ENCODE measurements at places on chromosomes 2 and 18. TPM values are rescaled to one million over a fixed set of nuclear protein-coding genes. Genes with fewer than 3 reads are reported as not detected.
A peak's percentile ranks its signal among the peaks of the same experiment; 100 is the strongest.

GALR1 gene
- not detected for total RNA-seq

SPIRE1 gene
- total RNA-seq = 34.9 TPM

CFAP53 gene
- total RNA-seq = 0.84 TPM

EFEMP1 gene
- 4.1 TPM for total RNA-seq

CROCC2 gene
- not detected for total RNA-seq

DNER gene
- 4.0 TPM for total RNA-seq

PPP1R1C gene
- 1.7 TPM for total RNA-seq

POTEI gene
- total RNA-seq = 1.3 TPM

DNA sequence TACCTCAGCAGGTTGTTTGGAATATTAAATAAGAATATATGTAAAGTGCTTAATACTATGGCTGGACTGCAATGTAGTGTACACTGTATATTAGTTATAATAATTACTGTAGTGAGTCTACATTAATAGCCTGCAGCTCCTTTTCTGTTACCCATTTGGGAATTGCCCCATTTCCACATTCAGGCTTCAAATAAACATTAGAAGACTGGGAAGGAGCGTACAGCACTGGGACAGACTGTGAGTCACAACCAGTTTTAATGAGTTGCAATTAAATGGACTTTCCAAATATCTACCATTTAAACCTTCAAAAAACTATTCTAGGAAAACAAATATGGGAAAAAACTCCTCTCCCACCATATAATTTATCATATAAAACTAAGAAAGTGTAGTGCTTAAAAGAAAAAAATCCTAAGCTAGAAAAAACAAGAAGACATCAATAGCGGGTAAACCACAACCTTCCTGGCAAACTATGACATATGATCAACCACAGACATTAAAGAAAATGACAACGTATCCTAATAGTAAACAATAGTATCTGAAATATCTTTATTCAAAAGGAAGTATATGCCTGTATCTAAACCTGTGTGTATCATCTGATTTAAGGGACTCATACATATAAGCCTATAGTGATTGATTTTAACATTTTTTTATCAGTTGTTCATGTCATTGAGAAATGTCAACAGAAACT is 86.1 kb downstream of the TRIP12 start:
- no peak overlapping the region for H3K4me3 ChIP-seq
- no peaks in the 10 kb centered on the region for H3K27me3 ChIP-seq
- no peak overlapping the region for H3K27ac ChIP-seq
- DNase-seq = no peak
- H3K36me3 ChIP-seq = peaks cover 5% of the 10 kb centered on the region

DNA sequence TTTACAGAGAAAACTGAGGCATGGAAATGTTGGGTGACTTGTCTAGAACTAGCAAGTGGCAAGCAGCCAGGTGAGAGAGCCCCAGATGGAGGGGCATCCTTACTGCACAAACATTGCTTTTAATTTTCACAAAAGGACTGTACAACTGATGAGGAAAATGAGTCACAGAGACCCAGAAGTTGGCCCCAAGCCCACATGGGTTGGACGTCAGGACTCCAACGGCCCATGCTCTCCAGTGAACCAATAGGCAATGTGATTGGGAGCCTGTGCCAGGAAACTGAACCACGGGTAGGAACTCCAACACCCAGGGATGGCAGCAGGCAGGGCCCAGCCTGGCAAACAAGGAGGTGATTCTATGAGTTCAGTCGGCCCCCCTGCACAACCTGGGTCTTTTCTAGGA is 50.8 kb downstream of the PID1 start:
- H3K4me1 ChIP-seq = no peaks in the 10 kb centered on the region
- no peak overlapping the region for H3K27ac ChIP-seq
- H3K36me3 ChIP-seq = peaks cover 3% of the 10 kb centered on the region

GRCh38 chr2:171798156-171798820 is 95.8 kb downstream of the SLC25A12 start:
- peak overlapping the region; percentile 23 for H3K4me3 ChIP-seq
- H3K27me3 ChIP-seq = no peaks in the 10 kb centered on the region
- H3K4me1 ChIP-seq = peaks cover 61% of the 10 kb centered on the region
- H3K27ac ChIP-seq = peak overlapping the region; percentile 74
- H3K36me3 ChIP-seq = no peaks in the 10 kb centered on the region
- DNase-seq = peak; percentile 36

DNA sequence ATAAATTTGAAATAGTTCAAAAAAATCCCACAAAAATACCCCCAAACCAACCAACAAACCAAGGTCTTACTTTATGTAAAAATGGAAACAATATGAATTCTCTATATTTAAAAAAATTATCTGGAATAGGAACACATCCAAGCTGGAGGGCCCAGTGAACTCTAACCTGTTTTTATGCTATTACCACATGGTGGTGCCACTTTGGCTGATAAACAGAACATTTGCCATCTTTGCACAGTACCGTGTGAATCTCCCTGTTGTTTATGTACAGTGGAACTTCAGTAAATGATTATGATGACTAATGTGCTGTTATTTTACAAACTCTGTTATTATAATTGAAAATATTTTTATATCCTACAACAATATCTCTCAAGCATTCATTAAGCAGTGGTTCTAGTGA is 145.3 kb upstream of the SMAD7 start:
- H3K4me3 ChIP-seq = no peak overlapping the region
- H3K27ac ChIP-seq = no peak overlapping the region
- peaks cover 8% of the 10 kb centered on the region for H3K36me3 ChIP-seq
- peaks cover 15% of the 10 kb centered on the region for H3K4me1 ChIP-seq
- no peak for DNase-seq

DNA sequence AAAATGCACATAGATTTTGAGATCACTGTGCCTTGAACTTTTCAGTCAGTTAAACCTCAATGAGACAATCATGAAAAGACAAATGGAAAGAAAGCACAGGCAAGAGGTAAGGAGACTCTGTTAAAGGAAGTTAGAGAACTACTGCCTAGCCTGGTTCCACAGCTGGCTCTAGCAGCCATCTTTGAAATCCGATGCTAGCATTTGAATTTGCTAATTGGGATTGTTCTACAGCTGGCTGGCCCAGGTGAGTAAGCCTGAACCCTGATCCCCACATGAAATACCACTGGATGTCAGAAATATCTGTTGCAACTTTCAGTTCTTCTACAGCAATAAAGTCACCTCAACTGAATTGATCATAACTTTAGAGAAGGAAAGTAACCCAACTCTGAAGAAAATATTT is 315.2 kb upstream of the CHAC2 start:
- peaks cover 4% of the 10 kb centered on the region for H3K4me1 ChIP-seq
- no peak for DNase-seq
- no peak overlapping the region for H3K27ac ChIP-seq
- H3K27me3 ChIP-seq = no peaks in the 10 kb centered on the region

GRCh38 chr2:240590681-240591111 is 4.2 kb downstream of the CAPN10 start:
- no peaks in the 10 kb centered on the region for H3K36me3 ChIP-seq
- no peaks in the 10 kb centered on the region for H3K27me3 ChIP-seq
- DNase-seq = no peak
- H3K27ac ChIP-seq = no peak overlapping the region
- peaks cover 23% of the 10 kb centered on the region for H3K4me1 ChIP-seq

DNA sequence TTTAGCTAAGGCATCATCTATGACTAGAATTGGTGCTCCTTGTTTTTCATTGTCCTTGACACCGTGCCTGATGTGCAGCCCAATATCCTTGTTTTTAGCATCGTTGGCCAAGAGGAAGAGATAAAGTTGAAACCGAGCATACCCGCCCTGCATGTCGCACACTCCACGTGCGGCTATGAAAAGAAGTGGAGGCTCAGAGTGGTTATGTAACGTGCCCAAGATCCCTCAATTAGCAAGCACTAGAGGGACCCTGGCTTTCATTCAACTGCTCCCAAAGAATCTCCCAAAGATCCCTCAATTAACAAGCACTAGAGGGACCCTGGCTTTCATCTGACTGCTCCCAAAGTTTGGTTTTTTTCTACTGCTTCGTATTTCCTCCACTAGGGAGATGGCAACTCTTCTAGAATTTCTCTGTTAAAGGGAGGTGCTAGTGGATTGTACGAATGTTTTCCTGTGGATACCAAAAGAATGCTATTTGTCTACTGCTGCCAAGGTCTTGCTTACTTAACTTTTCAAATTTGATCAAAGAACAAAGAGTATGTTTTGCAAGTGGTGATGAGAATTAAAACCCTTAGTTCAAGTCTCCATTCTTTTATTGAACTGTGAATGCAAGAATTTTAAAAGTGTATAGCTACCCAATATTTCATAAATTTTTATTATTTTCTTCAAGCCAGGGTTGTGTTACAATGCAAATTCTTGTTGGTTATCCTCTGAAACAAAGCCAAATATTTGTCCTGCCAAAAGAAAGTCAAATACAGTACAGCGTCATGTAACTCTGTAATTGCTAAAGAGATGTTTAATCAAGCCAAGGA is 92.1 kb downstream of the AOX1 start:
- H3K36me3 ChIP-seq = no peaks in the 10 kb centered on the region
- no peaks in the 10 kb centered on the region for H3K27me3 ChIP-seq
- no peaks in the 10 kb centered on the region for H3K4me1 ChIP-seq
- no peak overlapping the region for H3K4me3 ChIP-seq
- no peak for DNase-seq
- H3K27ac ChIP-seq = no peak overlapping the region

GRCh38 chr2:162265666-162266459 is 22.6 kb upstream of the FAP start:
- H3K27me3 ChIP-seq = no peaks in the 10 kb centered on the region
- H3K36me3 ChIP-seq = no peaks in the 10 kb centered on the region
- DNase-seq = no peak
- H3K4me1 ChIP-seq = no peaks in the 10 kb centered on the region
- no peak overlapping the region for H3K27ac ChIP-seq

- H3K4me1 ChIP-seq = no peaks in the 10 kb centered on the region
- H3K36me3 ChIP-seq = peaks cover 10% of the 10 kb centered on the region
- H3K27me3 ChIP-seq = peaks cover 15% of the 10 kb centered on the region
- no peak for DNase-seq
Observed at GRCh38 chr18:77234504-77235365, 14.9 kb upstream of the GALR1 start.

DNA sequence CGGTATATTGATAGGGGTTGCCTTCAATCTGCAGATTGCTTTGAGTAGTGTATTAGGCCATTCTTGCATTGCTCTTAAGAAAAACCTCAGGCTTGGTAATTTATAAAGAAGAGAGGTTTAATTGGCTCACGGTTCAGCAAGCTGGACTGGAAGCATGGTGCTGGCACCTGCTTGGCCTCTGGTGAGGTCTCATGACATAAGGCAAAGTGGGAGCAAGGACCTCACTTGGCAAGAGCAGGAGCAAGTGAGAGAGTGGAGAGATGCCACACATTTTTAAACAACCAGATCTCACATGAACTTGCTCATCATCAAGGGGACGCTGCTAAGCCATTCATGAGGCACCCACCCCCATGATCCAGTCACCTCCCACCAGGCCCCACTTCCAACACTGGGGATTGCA is 4.9 kb downstream of the MAP3K2 start:
- peaks cover 30% of the 10 kb centered on the region for H3K4me1 ChIP-seq
- DNase-seq = no peak
- no peak overlapping the region for H3K4me3 ChIP-seq
- peaks cover 6% of the 10 kb centered on the region for H3K36me3 ChIP-seq
- no peak overlapping the region for H3K27ac ChIP-seq

- no peak overlapping the region for H3K27ac ChIP-seq
- no peaks in the 10 kb centered on the region for H3K36me3 ChIP-seq
- no peaks in the 10 kb centered on the region for H3K27me3 ChIP-seq
- no peak overlapping the region for H3K4me3 ChIP-seq
- H3K4me1 ChIP-seq = peaks cover 5% of the 10 kb centered on the region
- no peak for DNase-seq
Observed at GRCh38 chr18:8424917-8425725, 184.1 kb upstream of the RAB12 start.

GRCh38 chr2:240452462-240453256 is 17.2 kb downstream of the GPC1 start:
- peaks cover 26% of the 10 kb centered on the region for H3K4me1 ChIP-seq
- peak overlapping the region; percentile 47 for H3K4me3 ChIP-seq
- H3K27me3 ChIP-seq = peaks cover 13% of the 10 kb centered on the region
- no peak overlapping the region for H3K27ac ChIP-seq
- peak; percentile 75 for DNase-seq
- H3K36me3 ChIP-seq = no peaks in the 10 kb centered on the region

All from neural crest cell (in vitro differentiated cells).